ENCODE measurements at places on chromosomes 6 and 20.

DNA sequence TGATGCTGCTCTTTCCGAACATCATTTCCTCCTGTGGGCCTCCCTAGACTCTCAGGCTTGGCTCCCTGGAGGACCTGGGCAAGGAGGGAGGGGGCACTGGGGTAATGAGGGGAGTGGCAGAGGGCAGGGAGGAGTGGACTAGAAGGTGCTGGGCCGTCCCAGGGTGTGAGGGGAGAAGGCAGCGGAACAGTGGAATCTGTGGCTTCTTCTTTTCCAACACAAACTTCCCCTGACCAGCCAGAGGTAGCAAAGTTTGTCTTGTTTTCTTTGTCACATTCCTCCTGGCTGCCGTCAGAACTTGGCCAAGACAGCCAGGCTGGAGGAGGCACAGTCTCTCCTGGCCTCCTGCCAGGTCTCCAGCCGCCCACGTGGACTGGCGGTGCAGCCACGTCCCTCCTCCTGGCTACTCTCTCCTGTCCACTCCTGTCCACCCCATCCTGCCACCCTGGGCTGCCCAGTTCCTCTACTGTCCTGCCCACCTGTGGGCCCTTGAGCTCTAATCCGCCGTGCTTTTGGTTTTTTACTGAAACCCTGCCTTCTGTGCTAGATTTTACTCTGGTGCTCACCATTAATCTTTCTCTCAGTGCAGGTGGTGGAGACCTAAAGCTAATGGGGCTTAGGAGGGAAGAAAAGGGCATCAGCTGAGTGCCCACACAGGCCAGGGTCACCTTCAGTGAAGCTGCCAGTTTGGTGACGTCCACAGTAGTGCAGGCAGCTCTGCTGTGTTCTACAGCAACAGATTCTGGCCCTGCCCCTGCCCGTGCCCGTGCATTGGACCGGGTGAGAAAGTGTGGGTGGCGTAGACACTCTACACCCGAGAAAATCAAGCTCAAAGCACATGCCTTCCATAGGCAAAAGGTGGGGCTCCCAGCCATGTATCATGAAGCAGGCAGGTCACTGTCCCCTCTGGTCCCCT, 2.8 kb upstream of the CDSN start:
- DNase-seq = no peak

DNA sequence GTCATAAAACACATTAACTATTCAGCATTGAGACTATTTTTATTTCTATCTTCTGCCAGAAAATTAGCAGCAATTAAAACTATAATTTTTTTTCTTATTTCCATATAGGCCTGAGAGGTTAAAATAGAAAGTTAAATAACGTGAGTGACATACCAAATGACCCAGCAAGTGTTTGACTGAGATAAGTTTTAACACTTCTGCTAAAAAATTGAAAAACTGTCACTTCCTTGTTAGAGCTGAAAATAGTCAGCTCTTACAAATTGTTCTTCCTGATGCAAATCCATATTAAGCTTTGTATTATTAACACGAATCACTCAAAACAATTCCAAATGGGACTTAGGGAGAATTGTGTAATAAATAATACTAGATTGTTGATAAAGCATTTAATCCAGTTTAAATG, 26.5 kb upstream of the STX11 start:
- DNase-seq = peak; percentile 74

GRCh38 chr6:3882866-3883265, 33.7 kb downstream of the FAM50B start:
- no peak for DNase-seq

GRCh38 chr6:32436995-32437836, 2.5 kb upstream of the HLA-DRA start:
- DNase-seq = peak; percentile 90

DNA sequence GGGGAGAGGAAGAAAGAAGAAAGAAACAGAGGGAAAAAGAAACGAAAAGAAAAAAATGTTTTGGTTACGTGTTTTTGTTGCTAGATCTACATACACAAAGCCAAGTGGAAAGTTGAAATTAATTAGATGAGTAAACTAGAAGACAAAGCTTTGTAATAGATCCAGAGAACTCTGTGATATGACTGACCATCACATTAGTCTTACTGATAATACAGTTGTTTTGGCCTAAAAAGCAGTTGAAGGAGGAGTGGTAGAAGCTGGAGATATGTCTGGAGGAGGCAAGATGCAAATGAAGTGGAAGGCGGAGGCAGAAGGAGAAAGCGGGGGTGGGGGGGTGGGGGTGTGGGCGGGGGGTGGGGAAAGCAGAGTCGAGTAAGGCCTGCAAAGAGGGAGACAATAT, 500.1 kb upstream of the ID4 start:
- DNase-seq = no peak

DNA sequence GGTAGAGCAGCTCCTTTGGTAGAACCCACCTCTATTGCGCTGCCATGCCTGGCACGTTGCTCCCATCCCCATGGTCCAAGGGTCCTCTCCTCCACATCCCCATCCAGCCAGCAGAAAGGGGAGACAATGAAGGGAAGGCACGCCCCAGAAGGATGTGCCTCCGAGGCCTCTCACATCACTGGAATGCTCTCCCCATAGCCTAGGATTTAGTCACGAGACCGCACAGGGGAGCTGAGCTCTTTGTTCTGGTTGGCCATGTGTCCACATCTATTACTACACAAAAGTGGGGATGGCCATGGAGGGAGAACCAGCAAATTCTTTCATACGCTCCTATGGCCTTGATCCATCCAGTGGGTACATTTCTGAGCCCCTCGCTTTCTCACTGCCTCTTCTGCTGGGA, 60.5 kb upstream of the SALL4 start:
- DNase-seq = no peak

DNA sequence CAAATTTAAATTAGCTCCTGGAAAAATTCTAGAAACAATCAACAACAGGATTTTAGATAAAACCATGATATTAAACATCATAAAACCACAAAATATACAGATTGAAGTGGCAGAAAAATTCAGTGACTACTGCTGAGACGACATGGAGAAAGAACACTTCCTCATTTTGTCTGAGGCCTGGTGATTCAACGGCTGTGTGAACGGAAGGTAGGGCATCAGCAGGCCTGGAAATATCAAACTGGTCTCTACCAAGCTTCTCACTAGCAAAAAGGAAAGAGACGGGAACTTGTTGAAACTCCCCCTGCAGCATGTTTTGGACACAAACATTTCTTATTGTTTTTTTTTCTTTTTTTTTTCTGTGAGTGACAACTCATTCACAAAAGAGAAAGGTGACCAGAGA, 58.0 kb upstream of the AHI1 start:
- DNase-seq = peak; percentile 95

GRCh38 chr6:90993770-90994169, 406.9 kb upstream of the MAP3K7 start:
- no peak for DNase-seq

DNA sequence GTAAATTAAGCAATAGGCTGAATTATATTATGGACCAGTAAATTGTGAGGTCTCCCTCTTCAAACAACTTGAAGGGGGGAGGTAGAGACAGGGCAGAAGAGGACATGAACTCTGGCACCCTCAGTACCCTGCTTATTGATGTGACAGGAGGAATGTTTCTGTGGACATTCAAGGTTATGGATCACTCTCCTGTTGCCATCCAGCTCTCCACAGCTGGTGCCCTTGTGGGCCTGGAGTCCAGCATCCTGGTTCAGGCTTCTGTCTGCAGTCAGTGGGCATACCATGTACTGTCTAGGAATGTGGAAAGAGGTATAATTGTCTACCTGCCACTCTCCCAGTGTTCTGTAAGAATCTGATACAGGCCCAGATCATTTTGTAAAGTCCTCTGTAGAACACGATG, 55.6 kb downstream of the FAM120B start:
- no peak for DNase-seq

DNA sequence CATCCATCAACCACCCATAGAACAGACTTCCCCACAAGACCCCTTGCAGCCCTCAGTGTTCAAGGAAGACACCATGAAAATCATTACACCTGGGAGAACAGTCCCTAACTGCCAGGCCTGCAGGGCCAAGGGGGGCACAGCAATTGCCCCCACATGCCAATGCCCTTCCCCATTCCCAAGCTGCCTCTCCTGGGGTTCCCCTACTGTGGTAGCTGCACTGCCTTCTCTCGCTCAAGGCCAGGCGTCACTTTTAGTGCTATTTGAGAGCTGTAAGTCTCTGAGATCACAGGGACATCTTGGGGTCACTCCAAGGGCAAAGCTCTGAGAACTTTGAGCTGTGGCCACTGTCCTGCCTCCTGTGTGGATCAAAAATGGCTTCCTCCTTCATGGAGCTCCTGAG, 6.0 kb upstream of the ACSS1 start:
- DNase-seq = no peak

DNA sequence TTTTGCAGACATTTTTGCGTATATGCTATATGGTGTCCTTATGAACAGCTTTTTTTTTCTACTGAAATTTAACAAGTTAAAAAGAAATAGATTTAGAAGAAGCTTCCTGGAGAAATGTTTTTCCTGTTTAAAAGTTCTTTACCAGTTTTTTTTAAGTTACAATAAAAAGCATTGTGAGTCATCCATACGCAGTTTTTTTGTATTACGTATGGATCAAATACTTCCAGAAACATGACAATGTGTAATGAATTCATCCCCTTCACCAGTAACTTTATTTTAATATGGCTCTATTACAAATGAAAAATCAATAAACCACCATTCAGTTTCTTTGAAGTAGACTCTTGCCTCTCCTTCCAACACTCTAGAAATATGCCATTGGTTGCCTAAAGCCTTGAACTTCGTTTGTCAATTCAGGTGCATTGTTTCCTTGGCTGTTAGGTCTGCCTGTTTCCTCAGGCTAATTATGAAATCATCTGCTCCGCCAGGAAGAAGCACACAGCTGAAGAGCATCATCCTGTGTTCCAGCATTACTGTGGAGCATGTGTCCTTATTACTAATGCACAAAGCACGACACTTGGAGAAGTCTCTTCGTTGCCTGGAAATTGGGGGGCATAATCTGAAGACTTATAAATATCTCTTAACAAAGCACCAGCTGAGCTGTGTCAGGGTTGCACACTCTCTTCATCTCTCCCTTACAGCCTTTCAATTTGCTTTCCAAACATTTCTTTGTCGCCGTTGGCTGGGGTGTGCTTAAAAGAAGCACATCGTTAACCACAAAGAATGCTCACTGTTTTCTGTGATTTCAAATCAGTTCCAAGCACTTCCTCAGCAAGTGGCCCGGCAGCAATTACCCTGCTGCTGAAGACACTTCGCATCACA, 9.6 kb downstream of the MOXD1 start:
- no peak for DNase-seq

- DNase-seq = no peak
Observed at GRCh38 chr6:5514353-5514752, 253.0 kb downstream of the FARS2 start.

DNA sequence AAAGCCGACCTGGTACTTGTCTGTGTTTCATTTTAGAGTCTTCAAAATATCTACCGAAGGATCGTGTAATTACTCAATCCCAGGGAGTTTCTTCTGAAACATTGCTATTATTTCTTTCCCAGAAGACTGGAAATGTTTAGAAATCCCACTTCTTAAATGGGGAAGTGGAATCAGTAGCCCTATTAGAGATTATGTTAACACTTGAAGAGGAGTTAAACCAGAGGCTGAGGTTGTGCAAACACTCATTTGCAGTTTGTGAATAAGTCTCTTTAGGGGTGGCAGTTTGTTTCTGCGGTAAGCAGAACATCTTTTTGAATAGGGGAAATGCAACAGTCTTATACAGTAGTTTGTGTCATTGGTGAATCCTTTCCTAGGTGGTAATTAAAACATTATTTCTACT, 21.3 kb downstream of the DSP start:
- DNase-seq = no peak

DNA sequence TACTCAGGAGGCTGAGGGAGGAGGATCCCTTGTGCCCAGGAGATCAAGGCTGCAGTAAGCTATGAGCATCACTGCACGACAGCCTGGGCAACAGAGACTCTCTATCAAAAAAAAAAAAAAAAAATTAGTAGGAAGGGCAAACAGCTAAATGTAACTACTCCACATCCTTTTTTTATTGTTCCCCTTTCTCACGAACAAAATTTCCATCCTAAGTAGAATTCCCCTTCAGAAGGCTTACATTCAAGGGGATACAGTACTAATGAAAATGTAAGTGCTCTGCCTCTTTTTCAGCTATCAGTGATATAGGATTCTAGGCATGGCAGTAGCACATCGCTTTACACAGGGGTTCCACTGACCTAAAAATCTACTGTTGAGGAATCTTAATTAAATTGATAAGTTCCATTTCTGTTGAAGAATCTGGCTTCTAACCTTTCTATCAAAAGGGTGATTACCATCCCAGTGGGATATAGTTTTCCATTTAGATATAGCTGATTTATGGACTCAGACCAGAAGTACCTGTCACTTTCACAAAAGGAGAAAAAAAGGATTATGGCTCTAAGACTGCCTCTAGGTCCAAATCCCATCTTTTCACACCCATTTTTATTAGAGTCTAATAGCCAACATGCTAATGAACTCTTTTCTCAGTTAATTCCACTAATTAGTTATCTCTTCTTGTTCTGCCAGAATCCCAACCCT, 2.6 kb downstream of the B4GALT5 start:
- DNase-seq = peak; percentile 13

DNA sequence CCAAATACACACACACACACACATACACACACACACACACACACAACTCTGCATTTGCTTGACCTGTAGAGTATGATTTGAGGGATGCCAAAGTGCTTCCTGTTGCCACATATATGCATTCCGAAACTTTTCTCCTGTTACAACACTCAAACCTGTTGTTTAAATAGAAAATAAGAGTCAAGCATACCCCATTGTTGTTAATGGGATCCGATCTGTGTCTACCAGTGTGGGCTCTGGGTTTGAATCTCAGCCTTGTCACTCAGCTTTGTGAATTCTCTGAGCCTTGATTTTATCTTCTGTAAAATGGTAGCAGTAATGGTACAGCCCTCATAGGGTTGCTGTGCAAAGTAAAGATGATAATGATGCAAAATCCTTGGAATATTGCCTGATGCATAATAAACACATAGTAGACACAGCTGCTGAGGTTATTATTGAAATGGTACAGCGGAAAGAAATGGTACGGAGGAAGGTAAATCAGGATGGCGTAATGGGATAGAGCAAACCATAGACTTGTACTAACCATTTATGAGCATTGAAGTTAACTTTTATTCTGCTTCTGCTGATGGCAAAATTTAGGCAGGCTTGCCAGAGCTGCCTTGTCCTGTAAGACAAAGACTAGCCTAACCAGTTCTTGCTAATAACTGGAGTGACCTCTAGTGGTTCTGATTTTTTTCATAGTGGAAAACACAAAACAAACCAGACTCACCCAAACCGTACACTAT, 113.5 kb upstream of the PHACTR1 start:
- peak; percentile 66 for DNase-seq

DNA sequence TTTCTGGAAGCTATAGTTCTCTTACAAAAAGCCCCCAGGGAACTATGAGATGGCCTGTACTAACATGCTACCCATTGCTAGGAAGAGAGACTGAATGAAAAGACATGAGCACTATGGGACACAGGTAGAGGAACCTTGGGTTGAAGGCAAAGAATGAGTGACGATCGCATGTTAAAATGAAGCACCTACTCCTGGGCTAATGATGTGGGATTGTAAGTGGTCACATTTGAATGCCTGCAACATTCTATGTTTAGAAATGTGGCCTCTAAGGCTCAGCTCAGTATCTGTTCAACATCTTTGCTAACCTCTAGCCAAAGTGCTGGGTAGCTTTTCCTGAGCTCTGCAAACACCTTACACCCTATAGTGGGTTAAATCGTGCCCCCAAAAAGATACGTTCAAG, 5.2 kb upstream of the ZC3H12D start:
- DNase-seq = no peak

Data from common myeloid progenitor, CD34-positive (primary cell).